ENCODE measurements at places on chromosomes 2 and 18.

- no peak for DNase-seq
Measured at GRCh38 chr18:10397004-10397403, 57.4 kb upstream of the APCDD1 start.

- DNase-seq = no peak
Measured at GRCh38 chr2:112725545-112726457, 5.0 kb downstream of the NT5DC4 start.

GRCh38 chr2:236236559-236237452 lies 27.4 kb downstream of the ASB18 start:
- no peak for DNase-seq

GRCh38 chr2:238282861-238283738 lies 5.3 kb downstream of the PER2 start:
- no peak for DNase-seq

DNA sequence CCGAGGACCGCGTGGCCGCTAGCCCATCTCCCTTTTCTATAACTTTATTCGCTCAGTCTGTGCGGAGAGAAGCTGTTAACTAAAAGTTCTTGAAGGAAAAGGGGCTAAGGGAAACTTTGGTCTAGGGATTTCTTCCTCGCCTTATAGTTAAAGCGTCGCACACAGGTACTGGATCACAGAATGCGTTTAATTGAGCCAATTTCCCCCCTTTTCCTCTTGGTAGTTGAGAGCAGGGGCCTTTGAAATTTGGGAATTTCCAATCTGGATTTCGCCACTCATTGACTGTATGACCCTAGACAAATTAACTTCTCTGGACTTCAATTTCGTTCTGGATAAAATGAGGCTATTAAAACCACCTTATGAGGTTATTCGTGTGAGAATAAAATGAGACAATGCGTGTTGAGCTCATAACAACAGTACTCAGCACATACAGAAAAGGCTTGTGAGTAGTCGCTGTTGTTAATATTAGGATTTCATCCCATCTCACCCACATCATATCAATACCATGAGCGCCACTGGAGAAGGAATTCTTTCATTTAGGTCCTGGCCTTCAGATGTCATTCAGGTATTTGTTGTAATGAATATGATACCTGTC lies 763 bp upstream of the OLA1 start:
- no peak for DNase-seq

GRCh38 chr2:84846741-84847142 lies 34.1 kb downstream of the TRABD2A start:
- no peak for DNase-seq

- no peak for DNase-seq
Measured at GRCh38 chr2:239661334-239662312, 260.8 kb upstream of the HDAC4 start.

DNA sequence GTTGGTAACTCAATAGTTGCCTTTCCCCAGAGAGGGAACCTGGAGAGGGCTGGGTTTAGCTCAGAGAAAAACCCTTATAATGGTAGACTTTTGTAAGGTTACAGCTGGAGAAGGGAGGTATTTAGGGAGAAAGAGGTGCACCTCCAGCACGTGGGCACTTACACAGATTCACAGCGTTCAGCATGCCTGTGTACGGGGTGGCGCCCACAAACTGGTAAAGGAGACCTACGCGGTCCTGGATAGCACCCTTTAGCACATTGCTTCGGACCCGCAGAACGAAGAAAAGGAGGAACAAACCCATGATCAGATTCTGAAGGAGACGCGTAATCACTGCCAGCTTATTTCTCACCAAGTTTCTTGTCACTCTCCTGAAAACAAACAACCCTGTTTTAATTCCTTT lies 14.9 kb downstream of the ABCG5 start:
- DNase-seq = no peak

- no peak for DNase-seq
Measured at GRCh38 chr2:197801033-197801432, 3.4 kb upstream of the PLCL1 start.

GRCh38 chr18:77470569-77471413 lies 221.1 kb downstream of the GALR1 start:
- DNase-seq = no peak

GRCh38 chr2:191486584-191487320 lies 191.2 kb upstream of the NABP1 start:
- no peak for DNase-seq

- no peak for DNase-seq
Measured at GRCh38 chr2:100743741-100744140, 76.2 kb upstream of the NPAS2 start.

- DNase-seq = no peak
Measured at GRCh38 chr2:172357442-172357841, 69.9 kb upstream of the ITGA6 start.

GRCh38 chr18:10726198-10727068 lies 200.6 kb downstream of the NAPG start:
- no peak for DNase-seq

DNA sequence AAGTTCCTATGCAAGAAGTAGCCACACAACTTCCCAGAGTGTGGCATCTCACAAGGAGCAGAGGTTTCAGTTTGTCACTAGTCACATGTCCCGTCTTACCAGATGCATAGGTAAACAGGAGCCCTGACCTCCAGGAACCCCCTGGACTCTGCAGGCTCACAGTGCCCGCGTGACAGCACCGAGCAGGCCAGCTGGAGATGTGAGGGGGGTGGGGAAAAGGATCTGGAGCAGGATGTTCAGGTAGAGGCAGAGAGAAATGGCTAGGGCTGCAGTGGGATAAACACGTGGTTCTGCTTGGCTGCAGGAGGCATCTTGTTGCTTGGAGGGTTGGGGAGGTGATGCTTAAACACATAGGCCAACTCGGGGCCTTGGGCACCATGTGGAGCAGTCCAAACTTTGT lies 54.2 kb downstream of the IMPA2 start:
- no peak for DNase-seq

DNA sequence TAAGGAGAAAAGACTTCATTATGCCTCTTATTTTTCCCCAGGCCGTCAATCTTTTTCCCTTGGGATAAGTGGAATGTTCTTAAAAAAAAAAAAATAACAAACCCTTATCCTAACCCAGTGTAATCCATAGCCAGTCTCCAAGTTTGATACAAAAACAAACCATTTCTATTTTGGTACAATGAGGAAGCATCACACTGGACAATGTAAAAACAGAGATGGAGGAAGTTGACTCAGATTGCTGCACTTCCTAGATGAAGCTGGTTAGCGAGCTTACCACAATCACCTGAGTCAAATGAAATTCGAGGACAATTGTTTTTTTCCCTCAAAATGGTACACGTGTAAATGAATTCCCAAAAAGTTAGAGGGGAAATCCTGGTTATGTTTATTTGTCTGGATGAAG lies 259.7 kb downstream of the TCF4 start:
- no peak for DNase-seq

DNA sequence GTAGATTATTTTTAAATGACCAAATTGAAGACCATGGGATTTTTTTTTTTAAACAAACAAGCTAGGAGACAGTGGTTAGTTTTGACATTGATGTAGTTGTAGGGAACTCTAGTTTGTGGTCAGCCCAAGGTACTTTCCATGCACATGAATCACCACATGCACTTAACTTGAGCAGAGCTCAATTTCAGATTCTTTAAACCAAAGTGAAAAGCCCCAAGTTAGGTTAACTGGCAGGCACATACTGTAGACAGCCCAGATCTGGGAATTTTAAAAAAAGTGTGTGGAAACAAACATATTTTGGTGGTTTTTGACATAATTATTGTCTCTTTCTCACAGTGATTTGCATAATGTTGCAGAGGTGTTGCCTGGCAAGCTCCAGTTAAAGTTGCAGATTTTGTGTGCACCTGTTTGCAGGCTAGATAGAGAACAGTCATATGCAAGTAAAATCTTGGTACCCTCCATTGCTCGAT lies 88.4 kb downstream of the BCL2L11 start:
- DNase-seq = no peak
